Metanephros (tissue), 2 donors: ENCODE measurements at places on chromosomes 6 and 20. TPM values are rescaled to one million over a fixed set of nuclear protein-coding genes. Genes with fewer than 3 reads are reported as not detected.

The TMEM200A gene
- total RNA-seq: 22.4 TPM

The MATN4 gene
- total RNA-seq: 0.99 TPM

The FAM162B gene
- total RNA-seq: 13.5 TPM

The BEND6 gene
- total RNA-seq: 2.5 TPM

The LBP gene
- not detected for total RNA-seq

The CENPW gene
- 3.7 TPM for total RNA-seq

The SAPCD1 gene
- 4.3 TPM for total RNA-seq

The APCDD1L gene
- total RNA-seq: 11.4 TPM

The SLC22A3 gene
- 7.6 TPM for total RNA-seq

The CNBD2 gene
- 4.0 TPM for total RNA-seq

The WFDC5 gene
- not detected for total RNA-seq

The CCN2 gene
- total RNA-seq: 183 TPM

The RPS10 gene
- 2,003 TPM for total RNA-seq

The SCAND1 gene
- total RNA-seq: 69.1 TPM

The MBOAT1 gene
- 29.0 TPM for total RNA-seq

The HLA-DQA1 gene
- 4.4 TPM for total RNA-seq

The PM20D2 gene
- 35.8 TPM for total RNA-seq

The ETV7 gene
- 0.29 TPM for total RNA-seq

The TREML2 gene
- total RNA-seq: 0.76 TPM

The FAXC gene
- 2.4 TPM for total RNA-seq
